Stimulated activated CD8-positive, alpha-beta memory T cell treated with anti-CD3 and anti-CD28 coated beads, Interleukin-2, amount 100 ng/mL, for 48 hours (primary cell): ENCODE measurements at places on chromosomes 11 and 22.

DNA sequence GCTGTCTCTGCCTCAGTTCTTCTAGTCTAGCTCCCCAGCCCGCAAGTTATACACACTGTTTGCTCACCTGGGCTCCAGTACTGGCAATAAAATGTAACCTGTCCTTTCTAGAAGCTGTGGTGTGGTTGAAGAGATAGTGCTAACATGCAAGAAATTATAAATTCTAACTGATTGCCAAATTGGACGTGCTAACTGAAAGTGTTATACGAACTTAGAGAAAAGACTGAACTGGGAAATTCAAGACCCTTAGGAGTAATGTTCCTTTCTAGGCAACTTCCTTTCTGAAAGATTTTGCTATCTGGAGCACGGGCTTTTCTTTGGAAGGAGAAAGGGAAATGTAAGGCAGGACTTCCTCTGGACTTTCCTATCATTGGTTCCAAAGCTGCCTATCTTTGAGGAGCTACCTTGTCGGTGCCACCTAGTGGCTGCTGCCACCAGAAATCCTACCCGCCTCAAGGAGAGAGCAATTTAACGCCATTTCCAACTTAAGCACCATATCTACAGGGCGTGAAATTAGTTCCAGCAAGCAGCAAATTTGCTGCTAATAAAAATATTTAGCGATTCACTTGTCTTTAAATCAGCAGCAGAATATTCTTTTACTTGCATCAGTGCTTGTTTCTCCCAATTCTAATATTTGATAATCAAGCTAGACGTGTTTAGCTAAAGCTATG lies 12.7 kb upstream of the TMEM218 start:
- peak; percentile 11 for DNase-seq

DNA sequence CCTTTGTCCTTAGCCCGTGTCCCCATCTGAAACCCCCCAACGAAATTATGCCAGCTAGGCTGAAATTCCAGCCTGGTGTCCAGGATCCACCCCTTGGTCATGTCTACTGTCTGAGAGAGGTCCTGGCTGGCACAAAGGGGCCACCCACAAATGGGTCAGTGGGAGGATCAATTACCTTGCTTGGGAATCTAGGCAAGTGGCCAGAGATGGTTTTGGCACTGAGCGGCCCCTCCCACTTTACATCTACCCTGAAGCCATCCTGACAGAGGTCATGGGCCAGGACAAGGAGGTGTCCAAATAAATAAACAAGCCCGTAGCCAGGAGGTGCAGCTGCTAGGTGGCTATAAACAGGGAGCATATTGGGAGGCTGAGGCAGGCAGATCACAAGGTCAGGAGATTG lies 311.5 kb downstream of the MN1 start:
- no peak for DNase-seq

- no peak for DNase-seq
These were observed 26.3 kb downstream of the SYTL2 start for GRCh38 chr11:85784480-85785265.

DNA sequence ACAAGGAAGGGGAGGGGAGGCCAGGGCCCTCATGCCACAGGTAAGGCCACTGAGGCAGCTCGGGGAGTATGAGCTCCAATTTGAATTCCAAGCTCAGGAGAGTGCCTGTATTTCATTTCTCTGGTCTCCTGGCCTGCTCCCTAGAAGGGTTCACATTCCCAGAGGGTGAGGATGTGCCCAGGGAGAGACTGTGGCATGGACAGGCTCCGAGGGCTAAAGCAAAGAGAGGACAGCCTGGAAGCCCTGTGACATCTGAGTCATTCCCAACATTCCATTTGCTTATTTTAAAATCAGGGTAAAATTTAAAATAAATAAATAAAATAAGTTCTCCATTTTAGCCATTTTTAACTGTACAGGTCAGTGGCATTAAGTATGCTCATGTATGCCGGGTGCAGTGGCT lies 18.6 kb upstream of the FOLR1 start:
- no peak for DNase-seq

- DNase-seq: no peak
These were observed 3.7 kb downstream of the ILK start for GRCh38 chr11:6607190-6607795.
